ENCODE measurements at places on chromosomes 4 and X.

- no peak for DNase-seq
Measured at GRCh38 chr4:161650812-161651211, 513.0 kb downstream of the FSTL5 start.

DNA sequence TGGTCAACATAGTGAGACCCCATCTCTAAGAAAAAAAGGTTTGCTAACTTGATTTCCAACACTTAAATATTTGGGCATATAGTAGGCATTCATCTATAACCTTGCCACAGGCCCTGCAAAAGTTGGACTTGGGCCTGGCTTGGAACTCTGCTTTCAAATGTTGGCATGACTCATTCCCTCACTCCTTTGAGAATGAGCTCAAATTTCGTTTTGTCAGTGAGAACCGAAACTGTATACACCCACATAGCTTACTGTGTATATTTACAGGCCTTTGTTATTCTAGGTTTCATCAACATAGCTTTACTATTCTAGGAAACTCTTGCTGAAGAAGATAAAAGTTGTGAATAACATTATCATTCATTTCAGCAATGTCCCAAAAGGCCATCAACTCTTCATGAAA lies 88.7 kb upstream of the ELOVL6 start:
- no peak for DNase-seq

- no peak for DNase-seq
Measured at GRCh38 chr4:5821665-5822358, 71.1 kb downstream of the CRMP1 start.

DNA sequence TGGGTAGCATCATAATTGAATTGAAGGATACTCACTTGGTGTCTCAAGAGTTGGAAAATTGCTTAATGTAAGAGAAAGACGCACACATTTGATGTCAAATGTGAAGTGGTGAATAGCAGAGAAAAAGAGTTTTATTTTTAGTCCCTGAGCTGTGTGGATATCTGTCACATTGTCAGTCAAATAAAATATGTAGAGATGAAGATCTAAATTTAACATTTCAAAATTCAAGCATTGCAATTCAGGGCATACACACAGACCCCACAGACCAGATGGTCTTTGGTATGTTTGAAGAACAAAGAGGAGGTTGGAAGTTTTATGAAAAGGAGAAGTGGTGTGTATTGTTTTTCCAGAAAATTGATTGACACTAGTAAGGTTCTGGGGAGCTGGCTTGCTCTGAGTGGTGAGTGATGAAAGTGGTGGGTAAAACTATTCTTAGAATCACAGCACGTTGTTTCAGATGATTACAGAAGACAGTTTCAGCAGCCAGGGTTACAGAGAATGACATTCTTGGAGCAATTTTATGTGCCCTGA lies 44.9 kb upstream of the BBS12 start:
- no peak for DNase-seq

All from stimulated activated CD4-positive, alpha-beta T cell treated with anti-CD3 and anti-CD28 coated beads, Interleukin-1b, Interleukin-23, amount 100 ng/mL, for 4 hours (primary cell).